ENCODE measurements at places on chromosomes 7 and 10. TPM values are rescaled to one million over a fixed set of nuclear protein-coding genes. Genes with fewer than 3 reads are reported as not detected.

DNA sequence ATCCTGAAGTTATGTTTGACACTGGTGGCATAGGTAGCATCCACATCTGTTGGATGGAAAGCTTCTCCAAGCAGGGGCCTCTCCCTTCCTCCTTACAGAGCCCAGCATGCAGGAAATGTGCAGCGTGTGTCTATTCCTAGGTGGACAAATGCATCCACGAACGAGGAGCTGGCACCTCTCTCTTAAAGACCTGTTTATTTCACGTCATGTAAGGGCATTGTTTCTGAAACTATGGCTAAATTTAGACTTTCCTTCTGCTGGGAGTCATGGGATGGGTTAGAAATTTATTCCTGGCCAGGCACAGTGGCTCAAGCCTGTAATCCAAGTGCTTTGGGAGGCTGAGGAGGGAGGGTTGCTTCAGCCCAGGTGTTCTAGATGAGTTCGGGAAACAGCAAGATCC, 208.4 kb upstream of the SVIL start:
- no peaks in the 10 kb centered on the region for H3K36me3 ChIP-seq
- H3K4me1 ChIP-seq, result no peaks in the 10 kb centered on the region
- no peak for DNase-seq
- H3K27me3 ChIP-seq, result no peaks in the 10 kb centered on the region

GRCh38 chr7:101134399-101134980, 7.6 kb downstream of the SERPINE1 start:
- H3K36me3 ChIP-seq, result peaks cover 45% of the 10 kb centered on the region
- H3K4me1 ChIP-seq, result peaks cover 36% of the 10 kb centered on the region
- no peak overlapping the region for H3K4me3 ChIP-seq
- H3K27ac ChIP-seq, result no peak overlapping the region

GRCh38 chr10:87000491-87000890, 19.6 kb upstream of the FAM25A start:
- H3K36me3 ChIP-seq, result no peaks in the 10 kb centered on the region
- H3K27me3 ChIP-seq, result no peaks in the 10 kb centered on the region
- H3K27ac ChIP-seq, result no peak overlapping the region
- 0 out of 2 replicates have a peak, but pooled peaks cover 3% of the 10 kb centered on the region for H3K4me1 ChIP-seq
- no peak overlapping the region for H3K4me3 ChIP-seq

GRCh38 chr7:75965617-75966016, 28.8 kb downstream of the TMEM120A start:
- H3K4me1 ChIP-seq, result peaks cover 25% of the 10 kb centered on the region
- no peak for DNase-seq
- H3K4me3 ChIP-seq, result no peak overlapping the region

- H3K27me3 ChIP-seq, result no peaks in the 10 kb centered on the region
- no peak overlapping the region for H3K4me3 ChIP-seq
- no peaks in the 10 kb centered on the region for H3K4me1 ChIP-seq
- no peak for DNase-seq
- H3K36me3 ChIP-seq, result peaks cover 29% of the 10 kb centered on the region
These were observed 47.4 kb upstream of the PRKAR1B start for GRCh38 chr7:774161-775109.

The PPP1R9A gene
- total RNA-seq, result not detected

GRCh38 chr7:47875406-47875805, 72.9 kb downstream of the PKD1L1 start:
- H3K4me1 ChIP-seq, result peaks cover 10% of the 10 kb centered on the region
- no peaks in the 10 kb centered on the region for H3K36me3 ChIP-seq
- H3K4me3 ChIP-seq, result no peak overlapping the region

The ABCB1 gene
- total RNA-seq, result 3.0 TPM

The OR6B1 gene
- total RNA-seq, result not detected

- no peaks in the 10 kb centered on the region for H3K4me1 ChIP-seq
- H3K27ac ChIP-seq, result no peak overlapping the region
- no peak for DNase-seq
- H3K36me3 ChIP-seq, result no peaks in the 10 kb centered on the region
- no peaks in the 10 kb centered on the region for H3K27me3 ChIP-seq
These were observed 89.7 kb upstream of the CDK6 start for GRCh38 chr7:92925876-92926696.

The LIPN gene
- not detected for total RNA-seq

GRCh38 chr10:62637249-62638061, 167.1 kb upstream of the ADO start:
- H3K4me3 ChIP-seq, result peak overlapping the region; percentile 20
- no peaks in the 10 kb centered on the region for H3K27me3 ChIP-seq
- H3K36me3 ChIP-seq, result no peaks in the 10 kb centered on the region
- peaks cover 18% of the 10 kb centered on the region for H3K4me1 ChIP-seq

- H3K27me3 ChIP-seq, result no peaks in the 10 kb centered on the region
- H3K4me1 ChIP-seq, result no peaks in the 10 kb centered on the region
- H3K36me3 ChIP-seq, result no peaks in the 10 kb centered on the region
- H3K27ac ChIP-seq, result no peak overlapping the region
These were observed 50.5 kb downstream of the C10orf67 start for GRCh38 chr10:23293973-23294590.

DNA sequence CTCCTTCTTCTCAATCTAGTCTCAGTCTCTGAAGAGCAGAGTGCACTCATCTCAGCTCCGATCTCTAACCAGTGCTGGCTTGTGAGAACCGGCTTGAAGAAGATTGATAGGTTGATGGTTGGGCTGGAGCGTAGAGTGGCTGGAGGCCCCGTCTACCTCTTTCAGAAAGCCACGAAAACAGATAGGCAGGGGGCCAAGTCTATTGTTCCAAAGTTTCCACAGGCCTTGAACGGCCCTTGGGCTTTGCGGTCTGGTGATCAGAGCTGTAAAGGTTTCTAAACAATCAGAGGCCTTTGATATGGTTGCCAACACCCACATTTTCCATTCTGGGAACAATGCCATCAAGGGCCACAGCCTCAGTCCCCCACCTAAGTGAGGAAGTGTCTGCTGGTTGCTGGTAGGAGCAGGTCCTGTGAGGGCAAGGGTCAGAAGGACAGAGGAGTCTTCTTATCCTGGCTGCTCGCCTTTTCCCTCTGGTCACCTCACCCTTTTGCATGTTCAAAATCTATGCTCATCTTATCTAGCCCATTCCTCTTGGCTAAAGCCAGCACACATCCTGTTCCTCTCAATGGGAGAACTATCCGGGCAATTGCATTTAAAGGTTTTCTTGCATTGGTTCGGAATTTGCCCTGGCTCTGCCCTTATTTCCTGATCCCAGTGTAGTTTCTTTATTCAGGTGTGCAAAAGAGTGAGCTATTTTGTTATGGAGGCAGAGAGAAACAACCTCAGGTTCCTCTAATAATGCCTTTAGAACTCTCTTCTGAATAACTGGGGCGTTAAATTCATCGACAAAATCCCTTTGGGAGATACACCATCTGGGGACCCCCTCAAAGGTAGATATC, 70.3 kb upstream of the KMT2E start:
- peaks cover 25% of the 10 kb centered on the region for H3K4me1 ChIP-seq
- H3K27me3 ChIP-seq, result no peaks in the 10 kb centered on the region
- H3K27ac ChIP-seq, result no peak overlapping the region
- no peaks in the 10 kb centered on the region for H3K36me3 ChIP-seq
- peak; percentile 26 for DNase-seq

- H3K27me3 ChIP-seq, result no peaks in the 10 kb centered on the region
- H3K4me3 ChIP-seq, result no peak overlapping the region
- 0 out of 2 replicates have a peak, but pooled peaks cover 2% of the 10 kb centered on the region for H3K4me1 ChIP-seq
- H3K36me3 ChIP-seq, result no peaks in the 10 kb centered on the region
- no peak overlapping the region for H3K27ac ChIP-seq
These were observed 69.4 kb downstream of the BICC1 start for GRCh38 chr10:58582045-58582444.

DNA sequence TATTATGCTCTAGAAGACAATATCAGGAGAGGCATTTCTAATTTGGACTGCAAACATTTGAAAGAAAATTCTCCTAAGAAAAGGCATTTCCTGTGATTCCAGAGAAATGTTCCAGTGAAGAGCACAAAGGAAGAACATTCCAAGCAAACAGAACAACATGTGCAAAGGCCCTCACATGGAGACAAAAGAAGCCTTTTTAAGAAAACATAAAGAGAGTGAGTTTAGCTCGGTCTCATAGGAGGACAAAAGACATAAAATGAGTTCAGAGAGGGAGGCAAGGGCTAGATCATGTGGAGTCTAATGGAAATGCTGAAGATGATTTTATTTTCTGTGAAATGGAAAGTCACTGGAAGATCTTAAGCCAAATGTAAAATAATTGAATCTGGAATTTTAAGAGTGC, 269.8 kb upstream of the HGF start:
- H3K27ac ChIP-seq, result peak overlapping the region; percentile 38
- H3K27me3 ChIP-seq, result no peaks in the 10 kb centered on the region
- H3K4me3 ChIP-seq, result no peak overlapping the region
- DNase-seq, result no peak

DNA sequence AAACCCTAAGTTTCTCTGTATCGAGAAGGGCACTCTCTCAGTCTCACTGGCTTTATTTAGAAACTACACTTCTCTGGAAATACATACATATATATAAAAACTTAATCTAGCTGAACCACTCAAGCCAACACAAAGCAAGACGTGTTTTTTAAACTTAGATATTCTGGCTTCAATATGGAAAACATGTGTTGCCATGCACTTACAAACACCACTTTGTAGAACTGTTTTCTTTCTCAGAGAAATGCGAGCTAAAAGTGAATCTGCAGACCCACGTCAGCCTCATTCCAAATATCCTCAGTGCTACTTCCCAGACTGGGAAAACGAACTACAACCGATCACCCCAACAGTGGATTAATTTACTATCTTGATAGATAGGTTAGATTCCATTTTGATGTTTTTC, 1.7 kb downstream of the CCDC3 start:
- H3K27ac ChIP-seq, result no peak overlapping the region
- DNase-seq, result no peak
- H3K4me3 ChIP-seq, result no peak overlapping the region
- peaks cover 10% of the 10 kb centered on the region for H3K4me1 ChIP-seq
- no peaks in the 10 kb centered on the region for H3K36me3 ChIP-seq

DNA sequence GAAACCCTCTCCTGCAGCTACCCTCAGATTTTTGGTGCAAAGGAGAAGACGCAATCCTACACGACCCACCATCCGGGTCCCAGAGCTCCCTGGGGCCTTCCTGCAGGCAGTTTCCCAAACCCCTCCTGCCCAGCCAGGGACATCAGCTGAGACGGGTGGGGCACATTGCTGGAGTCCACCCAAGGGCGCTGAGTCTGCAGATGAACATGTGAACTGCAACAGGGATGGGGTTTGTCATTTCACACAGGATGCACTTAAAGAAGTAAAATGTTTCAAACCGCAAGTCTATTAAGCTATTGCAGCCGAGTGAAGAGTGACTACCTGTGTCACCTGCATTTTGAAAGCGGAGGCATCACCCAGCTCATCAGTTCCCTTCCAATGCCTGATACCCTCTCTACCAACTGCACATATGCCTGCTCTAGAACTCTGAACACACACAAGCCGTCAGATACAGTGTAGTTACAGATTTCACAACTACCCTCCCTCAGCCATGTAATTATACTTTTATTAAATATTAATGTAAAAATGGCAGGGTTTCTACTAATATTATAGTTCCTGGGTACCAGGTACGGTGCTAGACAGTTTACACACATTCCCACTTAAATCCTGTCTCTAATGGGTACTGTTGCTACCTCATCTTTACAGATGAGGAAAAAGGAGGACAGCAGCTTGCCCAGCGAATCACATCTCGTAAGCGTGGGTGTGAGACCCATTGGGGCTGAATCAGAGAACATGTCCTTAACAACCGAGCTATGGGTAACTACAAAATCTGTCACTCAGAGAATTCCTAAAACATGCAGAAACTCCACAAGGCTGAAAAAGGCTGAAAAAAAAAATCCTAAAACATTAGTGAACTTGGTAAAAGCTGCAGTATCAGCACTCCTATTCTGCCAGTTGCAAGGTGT, 71.2 kb downstream of the GRB10 start:
- no peak for DNase-seq
- no peaks in the 10 kb centered on the region for H3K36me3 ChIP-seq
- no peaks in the 10 kb centered on the region for H3K4me1 ChIP-seq
- no peak overlapping the region for H3K27ac ChIP-seq

DNA sequence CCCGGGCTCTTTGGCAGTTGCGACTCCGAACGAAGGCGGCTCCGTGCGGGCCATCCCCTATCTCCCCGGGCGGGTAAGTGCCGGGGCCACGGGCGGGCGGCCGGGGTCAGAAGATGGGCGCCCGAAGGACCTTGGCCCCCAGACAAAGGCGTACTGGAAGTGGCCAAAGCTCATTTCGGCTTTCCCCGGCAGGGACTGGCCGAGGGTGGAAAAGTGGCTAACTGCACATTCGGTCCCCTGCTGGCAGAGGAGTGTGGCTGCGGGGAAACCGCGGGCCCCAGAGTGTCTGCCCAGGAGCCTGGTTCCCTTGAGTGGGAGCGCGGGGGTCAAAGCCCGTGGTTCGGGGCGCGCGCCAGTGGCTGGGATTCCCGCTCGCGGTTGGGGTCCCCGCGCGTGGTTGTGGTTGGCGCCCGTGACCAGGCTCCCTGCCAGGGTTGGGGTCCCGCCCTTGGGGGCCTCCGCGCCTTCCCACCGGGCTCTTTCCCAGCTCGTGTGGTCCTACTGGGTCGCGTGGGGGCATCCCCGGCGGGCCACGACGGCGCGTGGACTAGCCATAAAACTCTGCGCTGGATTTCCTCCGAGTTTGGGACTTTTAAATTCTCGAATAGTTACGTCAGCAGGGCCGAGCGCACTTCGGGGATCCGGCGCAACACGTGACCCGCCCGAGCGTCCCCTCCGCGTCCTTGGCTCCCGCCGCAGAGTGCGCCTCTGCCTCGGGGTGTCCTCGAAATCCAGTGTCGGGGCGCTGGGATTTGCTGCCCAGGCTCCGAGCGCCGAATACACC, 124.4 kb downstream of the TACC2 start:
- H3K27ac ChIP-seq, result peak overlapping the region; percentile 84
- DNase-seq, result peak; percentile 82
- peak overlapping the region; percentile 63 for H3K4me3 ChIP-seq
- 0 out of 2 replicates have a peak, but pooled peaks cover 2% of the 10 kb centered on the region for H3K36me3 ChIP-seq

The CTAGE4 gene
- not detected for total RNA-seq

The RASA4B gene
- 4.0 TPM for total RNA-seq

The LARP4B gene
- 37.8 TPM for total RNA-seq

- no peaks in the 10 kb centered on the region for H3K4me1 ChIP-seq
- no peaks in the 10 kb centered on the region for H3K27me3 ChIP-seq
- no peak overlapping the region for H3K4me3 ChIP-seq
- no peak for DNase-seq
These were observed 59.2 kb downstream of the DENND2A start for GRCh38 chr7:140581411-140581810.

Data from SJSA1 (cell line).